CD4-positive, alpha-beta T cell (primary cell): ENCODE measurements at places on chromosomes 1 and 21.

GRCh38 chr1:88661951-88662699, 21.9 kb upstream of the PKN2 start:
- H3K4me1 ChIP-seq, result peaks cover 7% of the 10 kb centered on the region
- no peaks in the 10 kb centered on the region for H3K36me3 ChIP-seq
- DNase-seq, result no peak
- H3K27ac ChIP-seq, result no peak overlapping the region

DNA sequence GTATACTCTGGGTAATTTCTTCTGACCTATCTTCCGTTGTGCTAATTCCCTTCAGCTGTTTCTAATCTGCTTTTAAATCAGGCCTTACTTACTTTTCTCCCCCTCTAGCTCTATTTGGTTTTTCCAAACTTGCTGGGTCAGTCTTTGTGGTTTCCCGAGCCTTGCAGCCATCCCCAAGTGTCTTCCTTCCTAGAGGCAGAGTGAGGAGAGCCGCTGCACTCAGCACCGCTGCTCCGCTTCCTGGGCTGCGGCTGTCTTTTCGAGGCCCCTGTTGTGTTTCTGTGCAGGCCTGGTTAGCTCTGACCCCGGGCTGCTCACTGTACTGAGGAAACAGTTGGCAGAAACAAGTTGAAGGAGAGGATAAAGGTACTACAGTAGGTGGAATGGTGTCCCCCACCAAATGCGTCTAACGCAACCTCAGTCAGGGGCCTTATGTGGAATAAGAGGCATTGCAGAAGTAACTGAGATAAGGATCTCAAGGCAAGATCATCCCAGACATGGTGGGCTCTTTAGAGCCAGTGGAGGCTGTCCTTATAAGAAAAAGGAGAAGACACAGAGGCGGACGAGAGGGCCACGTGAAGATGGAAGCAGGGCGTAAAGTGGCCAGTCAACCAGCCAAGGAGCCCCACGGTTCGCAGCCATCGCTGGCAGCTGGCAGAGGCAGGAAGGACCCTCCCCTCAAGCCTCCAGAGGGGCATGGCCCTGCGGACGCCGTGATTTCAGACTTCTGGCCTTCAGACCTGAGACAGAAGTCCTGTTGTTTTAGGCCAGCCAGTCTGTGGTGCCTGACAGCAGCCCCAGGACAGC, 10.5 kb downstream of the WNT9A start:
- no peak overlapping the region for H3K4me3 ChIP-seq
- H3K36me3 ChIP-seq, result no peaks in the 10 kb centered on the region
- H3K4me1 ChIP-seq, result no peaks in the 10 kb centered on the region

DNA sequence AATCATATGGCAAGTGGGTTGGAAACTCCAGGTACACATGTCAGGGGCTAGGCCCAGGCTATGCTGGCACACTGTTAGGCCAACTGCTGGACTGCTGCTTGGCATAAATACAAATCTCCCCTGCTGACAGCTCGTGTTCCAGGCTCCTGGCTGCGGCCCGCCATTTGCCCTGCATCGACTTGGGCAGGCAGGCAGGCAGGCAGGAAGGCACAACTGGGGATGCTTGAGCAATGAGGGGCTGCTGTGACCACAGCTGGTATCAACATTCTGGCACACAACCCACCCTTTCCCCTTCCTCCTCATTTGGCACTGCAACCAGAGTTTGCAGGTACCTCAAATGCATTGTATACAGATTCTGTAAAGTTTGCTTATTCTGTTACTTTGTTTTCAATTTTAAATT, 53.2 kb downstream of the SAMSN1 start:
- H3K4me1 ChIP-seq, result no peaks in the 10 kb centered on the region
- peaks cover 49% of the 10 kb centered on the region for H3K36me3 ChIP-seq

GRCh38 chr21:30030416-30030815, 90.6 kb upstream of the GRIK1 start:
- no peak overlapping the region for H3K4me3 ChIP-seq
- H3K27ac ChIP-seq, result no peak overlapping the region
- no peak for DNase-seq
- H3K36me3 ChIP-seq, result no peaks in the 10 kb centered on the region
- H3K27me3 ChIP-seq, result no peaks in the 10 kb centered on the region
- no peaks in the 10 kb centered on the region for H3K4me1 ChIP-seq

DNA sequence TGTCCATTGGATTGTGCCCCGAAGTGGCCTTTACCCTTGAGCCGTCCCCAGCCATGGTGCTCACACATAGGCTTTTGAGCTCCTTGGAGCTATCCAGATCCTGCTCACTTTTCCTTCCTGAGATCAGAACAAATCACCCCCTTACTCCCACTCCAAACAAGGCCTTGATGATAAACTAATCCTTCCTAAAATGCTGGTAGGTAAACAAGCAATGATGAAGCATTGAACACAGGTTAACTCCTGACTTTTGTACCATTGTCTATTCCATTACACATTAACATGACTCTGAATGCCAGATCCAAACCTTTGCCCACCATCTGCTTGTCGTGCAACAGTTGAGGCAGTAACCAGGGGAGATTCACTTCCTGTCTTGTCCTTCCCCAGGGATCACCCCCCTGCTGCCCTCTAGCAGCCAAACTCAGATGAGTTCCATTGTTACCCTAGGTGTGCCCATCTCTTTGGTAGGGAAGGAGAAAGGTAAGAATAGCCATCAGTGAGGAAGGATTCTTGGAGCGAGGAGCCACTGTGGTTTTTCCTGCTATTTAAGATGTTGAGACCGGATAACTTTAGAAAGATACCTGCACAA, 79.5 kb upstream of the DNAJC6 start:
- no peaks in the 10 kb centered on the region for H3K4me1 ChIP-seq
- no peaks in the 10 kb centered on the region for H3K36me3 ChIP-seq
- DNase-seq, result no peak
- no peak overlapping the region for H3K4me3 ChIP-seq

DNA sequence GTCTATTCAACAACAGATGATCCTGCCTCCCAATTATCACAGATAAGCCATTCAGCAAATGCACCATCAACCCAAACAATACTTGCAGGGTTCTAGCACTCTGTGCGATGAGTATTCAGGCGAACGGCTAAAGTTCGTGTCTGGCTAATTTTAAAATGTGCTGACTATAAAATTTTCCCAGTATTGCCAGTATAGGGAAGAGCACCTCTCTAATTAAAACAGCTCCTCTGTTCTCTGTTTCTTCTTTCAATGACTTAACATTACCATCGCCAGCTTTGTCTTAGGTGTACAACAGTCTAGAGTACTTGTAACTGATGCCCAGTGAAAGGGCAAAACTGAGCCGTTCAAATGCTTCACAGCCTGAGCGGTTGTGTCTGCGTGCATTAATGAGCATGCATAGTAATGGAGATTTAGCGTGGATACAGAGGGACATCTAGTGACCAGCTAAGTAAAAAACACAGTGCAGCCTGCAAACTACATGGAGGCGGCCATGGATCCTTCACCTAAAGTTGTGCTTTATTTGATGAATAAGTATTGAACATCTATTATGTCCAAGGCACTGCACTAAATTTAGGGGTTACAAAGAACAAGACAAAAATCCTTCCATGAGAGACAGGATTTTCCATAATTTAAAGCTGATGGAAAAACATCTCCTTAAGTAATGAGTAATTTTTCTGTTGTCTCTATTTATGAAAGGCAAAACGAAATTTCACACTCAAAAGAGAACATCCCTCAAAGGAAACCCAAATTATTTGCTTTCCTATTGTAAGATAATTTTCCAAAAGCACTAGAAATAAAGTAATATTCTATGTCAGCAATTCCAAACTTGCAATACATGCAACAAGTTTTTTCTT, 120.0 kb downstream of the SETD4 start:
- no peaks in the 10 kb centered on the region for H3K4me1 ChIP-seq
- no peak overlapping the region for H3K27ac ChIP-seq
- no peak overlapping the region for H3K4me3 ChIP-seq
- H3K27me3 ChIP-seq, result peaks cover 10% of the 10 kb centered on the region
